ENCODE measurements at places on chromosomes 11 and 22. TPM values are rescaled to one million over a fixed set of nuclear protein-coding genes. Genes with fewer than 3 reads are reported as not detected.

DNA sequence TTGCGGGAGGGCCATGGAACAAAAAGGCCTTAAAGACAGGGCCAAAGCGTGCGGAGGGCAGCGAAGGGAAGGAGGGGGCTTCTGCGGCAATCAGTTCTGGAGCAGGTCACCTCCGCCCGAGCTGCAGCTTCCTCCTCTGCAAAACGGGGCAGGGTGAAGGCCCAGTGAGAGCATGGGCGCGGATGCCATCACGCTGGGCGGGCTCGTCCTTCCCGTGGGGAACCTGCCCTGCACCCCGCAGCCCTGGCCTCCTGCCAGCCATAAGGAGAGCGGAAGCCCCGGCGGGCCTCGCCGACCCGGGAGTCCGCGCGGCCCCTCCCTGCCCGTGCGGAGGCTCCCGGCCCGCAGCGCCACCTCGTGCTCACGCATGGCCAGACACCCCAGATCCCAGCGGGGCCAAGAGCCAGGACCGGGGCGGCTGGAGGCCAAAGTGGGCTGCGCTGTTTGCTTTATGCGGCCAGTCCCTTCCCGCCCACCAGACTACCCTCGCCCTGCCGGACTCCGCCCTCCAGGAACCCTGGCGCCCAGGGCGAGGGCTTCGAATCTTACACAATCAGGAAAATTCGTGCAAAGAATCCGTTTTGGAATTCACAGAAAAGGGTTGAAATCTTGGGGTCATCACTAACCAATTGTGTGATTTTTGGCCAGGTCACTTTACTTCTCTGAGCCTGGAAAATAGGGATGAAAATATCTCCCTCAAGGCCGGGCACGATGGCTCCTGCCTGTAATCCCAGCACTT lies 16.1 kb downstream of the TSKU start:
- peak; percentile 50 for DNase-seq

GRCh38 chr11:71582309-71582895 lies at the start of gene KRTAP5-11:
Gene KRTAP5-11 (minus strand): TSS chr11:71582875. CDS start chr11:71582837, 38 bp downstream.
- DNase-seq, result no peak

- DNase-seq, result no peak
These were observed 39.4 kb downstream of the TRIM29 start for GRCh38 chr11:120098503-120099020.

DNA sequence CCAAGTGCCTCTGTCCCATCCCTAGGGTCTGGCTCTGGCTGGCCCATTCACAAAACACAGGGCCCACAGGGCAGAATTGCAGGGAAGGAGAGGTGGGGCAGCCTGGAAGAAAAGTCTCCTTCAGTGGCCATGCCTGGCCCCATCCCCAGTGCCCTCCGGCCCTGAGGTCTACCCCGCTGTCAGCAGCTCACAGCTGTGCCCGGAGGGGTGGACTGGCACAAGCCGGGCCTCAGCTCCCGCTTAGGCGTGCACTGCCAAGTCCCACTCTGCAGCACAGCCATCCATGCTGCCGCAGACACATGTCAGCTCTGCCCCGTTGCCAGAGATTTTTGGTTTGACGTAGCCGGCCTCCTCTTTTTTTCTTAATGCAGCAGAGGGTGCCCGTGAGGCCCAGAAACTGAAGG lies 3.9 kb upstream of the SCN2B start:
- DNase-seq, result no peak

DNA sequence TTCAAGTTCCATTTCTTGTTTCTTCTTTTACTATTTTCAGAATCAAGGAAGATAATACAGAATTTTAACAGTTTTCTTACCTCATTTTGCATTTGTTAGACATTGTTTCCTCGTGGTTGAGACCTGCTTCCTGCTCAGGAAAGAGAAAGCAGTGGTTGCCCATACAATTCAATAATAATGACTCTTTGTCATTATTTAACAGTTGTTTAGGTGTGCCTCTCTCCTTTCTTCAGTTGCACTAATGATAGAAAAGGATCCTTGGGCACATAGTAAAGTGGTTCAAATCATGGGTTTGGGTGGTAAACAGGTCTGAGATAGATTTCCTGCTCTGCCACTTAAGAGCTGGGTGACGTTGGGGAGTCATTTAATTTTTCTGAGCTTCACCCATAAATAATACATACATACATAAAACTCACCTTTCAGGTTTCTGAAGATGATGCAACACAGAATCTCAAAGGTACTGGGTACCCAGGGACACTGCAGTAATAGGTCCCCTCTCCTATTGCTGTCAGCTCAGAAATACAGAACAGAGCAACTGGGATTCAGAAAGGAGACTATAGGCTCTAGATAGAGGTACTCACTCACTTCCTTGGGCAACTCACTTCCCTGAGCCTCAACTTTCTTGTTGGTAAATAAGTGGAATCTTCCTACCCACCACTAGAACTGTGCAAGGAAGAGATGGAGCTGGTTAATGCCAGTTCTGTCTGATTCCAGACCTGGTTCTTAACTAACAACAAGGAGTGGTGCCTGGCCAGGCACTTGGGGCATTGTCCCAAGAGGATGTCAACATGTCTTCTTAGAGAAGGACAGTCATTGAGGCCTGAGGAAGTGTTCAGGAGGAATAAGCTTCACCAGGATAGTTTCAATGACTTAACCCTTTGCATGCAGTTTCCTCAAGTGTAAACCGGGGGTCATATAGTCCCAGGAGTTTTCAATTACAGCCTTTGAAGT lies 34.9 kb downstream of the CD44 start:
- no peak for DNase-seq

DNA sequence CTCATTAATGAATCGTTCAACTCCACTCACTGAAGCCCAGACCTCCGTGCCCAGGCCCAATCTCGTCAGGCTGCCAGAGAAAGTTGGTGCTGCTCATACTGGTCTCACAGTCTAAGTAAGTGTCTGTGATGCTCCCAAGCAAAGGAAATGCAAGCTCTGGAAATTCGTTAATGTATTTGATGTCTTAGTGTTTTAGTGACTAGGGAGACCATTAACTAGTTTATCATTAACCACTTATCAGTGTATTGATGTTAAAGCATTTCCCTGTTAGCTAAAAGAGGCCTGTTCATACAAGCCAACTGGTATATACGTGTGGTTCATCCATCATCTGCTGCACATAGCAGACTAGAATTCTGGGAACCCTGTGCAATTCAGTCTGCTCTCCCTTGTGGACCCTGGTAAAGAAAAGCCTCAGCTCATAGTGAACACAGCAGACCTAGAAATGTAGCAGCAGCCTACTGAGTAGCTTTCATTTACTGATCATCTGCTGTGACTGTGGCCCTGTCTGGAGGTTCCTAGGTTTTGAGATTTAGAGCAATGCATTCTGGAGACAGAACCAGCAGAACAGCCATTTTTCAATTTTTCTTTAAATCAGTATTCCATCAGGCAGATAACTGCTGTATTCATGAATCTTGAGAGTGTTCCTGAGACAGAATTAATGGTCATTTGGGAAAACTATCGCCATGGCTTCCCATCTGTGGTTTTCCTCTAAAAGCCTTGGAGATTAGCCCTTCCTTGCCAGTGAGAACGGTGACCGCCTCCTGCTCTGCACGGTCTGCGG lies 15.7 kb upstream of the AIFM3 start:
- DNase-seq, result no peak

GRCh38 chr11:74249496-74249895 lies 61.9 kb downstream of the P4HA3 start:
- no peak for DNase-seq

GRCh38 chr11:118264569-118265465 lies 720 bp upstream of the MPZL2 start:
- no peak for DNase-seq

- no peak for DNase-seq
These were observed 76.0 kb downstream of the HSD17B12 start for GRCh38 chr11:43756575-43756974.

GRCh38 chr22:32528984-32529982 lies 54.7 kb downstream of the FBXO7 start:
- peak; percentile 64 for DNase-seq

- no peak for DNase-seq
These were observed 34.4 kb upstream of the CD82 start for GRCh38 chr11:44531116-44531504.

- no peak for DNase-seq
These were observed 170.2 kb downstream of the DCDC1 start for GRCh38 chr11:31199378-31199777.

DNA sequence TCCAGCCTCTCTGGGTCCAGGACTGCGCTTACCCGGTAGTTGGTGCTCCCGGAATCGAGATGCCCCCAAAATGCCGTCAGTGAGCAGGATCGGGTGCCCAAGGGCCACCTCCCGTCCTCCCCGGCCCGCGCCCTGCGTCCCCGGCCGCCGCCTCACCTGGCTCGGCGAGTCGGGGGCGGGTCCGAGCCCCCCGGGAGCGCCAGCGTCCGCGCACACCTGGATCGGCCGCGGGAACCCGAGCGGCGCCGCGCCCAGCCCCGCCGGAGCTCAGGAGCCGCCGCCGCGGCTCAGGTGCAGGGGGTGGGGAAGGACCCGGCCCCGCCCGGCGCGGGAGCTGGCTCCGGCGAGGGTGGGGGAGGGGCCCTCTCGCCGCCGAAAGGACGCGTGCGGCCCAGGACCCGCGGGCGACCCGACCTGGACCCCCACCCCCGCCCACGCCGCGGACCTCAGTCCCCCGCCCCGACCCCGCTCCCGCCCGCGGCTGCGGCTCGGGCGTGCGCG lies at the start of gene SHANK2:
TSS of gene SHANK2 (minus strand) at position 309 of the 501 bp plus-strand sequence. CDS start 105,251 bp downstream, outside the sequence.
- no peak for DNase-seq

DNA sequence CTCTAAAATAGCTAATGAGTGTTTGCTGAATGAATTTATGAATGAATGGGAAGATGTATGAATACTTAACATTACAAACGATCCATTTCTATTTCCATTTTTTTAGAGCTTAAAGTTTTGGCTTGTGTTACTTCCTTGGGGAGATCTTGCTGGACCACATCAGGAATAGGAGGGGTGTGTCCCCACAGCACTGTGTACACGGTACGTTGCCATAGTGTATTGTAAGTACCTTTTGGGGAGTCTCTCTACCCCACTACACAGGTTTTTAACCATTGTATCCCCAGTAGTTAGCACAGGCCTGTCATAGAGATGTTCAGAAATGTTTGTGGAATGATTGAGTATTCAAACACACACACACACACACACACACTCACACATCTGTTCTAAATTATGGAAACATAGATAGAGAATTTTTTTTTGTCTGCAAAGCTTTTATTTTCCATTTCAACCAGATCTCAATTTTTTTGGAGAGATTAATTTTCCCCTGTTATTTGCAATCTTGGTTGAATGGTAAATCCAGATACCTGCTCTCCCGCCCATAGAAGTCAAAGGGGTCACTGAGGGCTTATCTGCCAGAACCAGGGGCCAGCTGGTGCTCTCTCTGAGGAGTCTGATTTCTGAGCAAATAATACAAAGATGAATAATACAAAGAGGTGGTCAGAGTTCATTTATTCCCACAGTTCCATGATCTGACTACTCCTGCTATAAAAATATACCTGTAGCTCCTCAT lies 471.0 kb downstream of the INSC start:
- DNase-seq, result no peak

DNA sequence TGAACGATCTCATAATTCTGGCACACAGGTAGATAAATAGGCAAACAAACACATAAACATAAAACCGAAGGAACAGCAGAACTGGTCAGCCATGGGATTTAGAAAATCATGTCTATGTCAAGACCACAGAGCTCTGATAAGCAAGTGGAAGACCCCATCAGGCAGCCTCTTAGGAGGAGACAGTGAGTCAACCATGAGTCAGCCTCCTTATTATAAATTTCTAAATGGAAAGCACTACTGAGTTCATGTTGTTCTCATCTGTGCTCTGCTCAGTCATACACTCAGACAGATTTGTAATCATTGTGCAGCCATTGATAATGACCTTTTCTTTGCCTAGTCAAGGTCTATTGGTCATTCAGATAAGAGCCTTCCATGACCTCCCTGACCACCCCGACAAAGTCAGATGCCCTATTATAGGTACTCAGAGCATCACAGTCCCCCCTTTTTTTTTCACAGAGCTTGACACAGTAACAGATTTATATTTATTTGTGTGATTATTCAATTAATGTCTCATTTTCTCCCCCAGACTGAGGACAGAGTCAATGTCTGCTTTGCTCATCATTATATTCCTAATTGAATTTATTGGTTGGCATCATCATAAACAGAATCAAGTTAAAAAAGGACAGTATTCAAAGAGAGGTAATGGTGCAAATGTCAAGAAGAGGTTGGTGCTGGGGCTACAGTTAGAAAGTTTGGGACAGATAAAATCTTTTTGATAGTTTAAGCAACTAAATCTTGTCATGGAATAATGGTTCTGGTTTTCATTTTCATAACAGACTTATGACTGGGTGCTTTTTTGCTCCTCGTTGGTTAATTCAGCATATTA lies 579.7 kb upstream of the CCDC90B start:
- peak; percentile 84 for DNase-seq

GRCh38 chr22:33109514-33110430 lies 51.6 kb upstream of the SYN3 start:
- DNase-seq, result peak; percentile 10

DNA sequence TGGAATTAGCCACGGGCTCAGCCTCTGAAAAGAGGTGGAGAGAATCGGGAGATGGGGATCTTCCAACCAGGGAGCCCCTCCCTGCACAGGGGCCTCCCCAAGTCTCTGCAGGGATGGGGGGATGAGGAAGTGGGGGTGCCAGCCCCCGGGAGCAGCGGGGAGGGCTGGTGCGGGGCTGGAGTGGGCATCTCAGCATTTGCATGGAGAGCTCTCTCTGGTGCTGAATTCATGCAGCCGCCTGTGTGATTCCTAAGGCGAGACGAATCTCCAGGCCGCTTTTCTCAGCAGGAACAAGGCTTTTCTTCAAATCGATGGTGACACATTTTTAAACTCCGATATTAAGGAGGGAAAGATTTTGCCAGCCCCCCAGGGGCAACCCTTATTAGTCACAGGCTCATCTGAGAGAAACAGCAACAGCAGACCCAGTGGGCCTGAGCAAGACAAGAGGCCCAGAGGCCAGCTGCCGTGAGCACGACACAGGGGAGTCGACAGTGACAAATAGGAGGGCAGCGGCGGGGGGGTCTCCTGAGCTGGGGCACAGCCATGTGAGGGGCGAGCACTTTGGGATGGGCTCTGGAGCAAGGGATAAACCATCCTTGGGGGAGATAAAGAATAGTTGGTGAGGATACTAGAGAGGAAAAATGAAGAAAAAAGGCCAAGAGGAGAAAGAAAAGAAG lies 29.0 kb downstream of the MACROD1 start:
- no peak for DNase-seq

DNA sequence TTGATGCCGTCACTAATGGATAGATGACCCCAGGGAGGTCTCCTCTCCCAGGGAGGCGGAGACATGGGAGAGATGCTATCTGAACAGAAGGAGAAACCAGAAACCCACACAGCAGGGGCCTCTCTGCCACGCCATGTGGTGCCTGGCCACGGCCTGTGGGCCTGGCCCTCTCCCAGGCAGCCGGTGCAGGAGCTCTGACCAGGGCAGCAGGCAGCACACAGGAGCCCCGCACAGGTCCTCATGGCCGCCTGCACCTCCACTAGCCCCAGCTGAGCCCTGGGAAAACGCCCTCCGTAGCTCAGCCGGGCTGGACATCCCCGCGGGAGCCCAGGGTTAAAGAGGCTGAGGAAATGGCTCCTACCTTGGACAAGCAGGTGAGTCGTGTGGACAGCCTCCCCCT lies 19.8 kb downstream of the IGSF9B start:
- DNase-seq, result no peak

GRCh38 chr11:72591785-72592502 lies 82.3 kb downstream of the PDE2A start:
- DNase-seq, result no peak

- no peak for DNase-seq
These were observed 8.5 kb downstream of the SERHL2 start for GRCh38 chr22:42562279-42562678.

GRCh38 chr11:76073724-76074123 lies 132.6 kb downstream of the WNT11 start:
- DNase-seq, result no peak

Gene MMP27
- not detected for total RNA-seq

Gene SLC6A5
- total RNA-seq, result not detected

Gene DGAT2
- total RNA-seq, result 15.9 TPM

Gene TRIM77
- not detected for total RNA-seq

Gene SLC22A8
- total RNA-seq, result not detected

Gene STIM1
- 27.1 TPM for total RNA-seq
